Activated CD4-positive, alpha-beta T cell treated with anti-CD3 and anti-CD28 coated beads, Interleukin-2, amount 50 U/mL, for 24 hours (primary cell): ENCODE measurements at places on chromosomes 4 and X.

GRCh38 chrX:129695535-129695934 lies 40.8 kb upstream of the APLN start:
- DNase-seq, result no peak

GRCh38 chr4:140940589-140940988 lies 184.4 kb upstream of the TBC1D9 start:
- no peak for DNase-seq

GRCh38 chr4:126238013-126238412 lies 923.3 kb downstream of the FAT4 start:
- DNase-seq, result no peak

DNA sequence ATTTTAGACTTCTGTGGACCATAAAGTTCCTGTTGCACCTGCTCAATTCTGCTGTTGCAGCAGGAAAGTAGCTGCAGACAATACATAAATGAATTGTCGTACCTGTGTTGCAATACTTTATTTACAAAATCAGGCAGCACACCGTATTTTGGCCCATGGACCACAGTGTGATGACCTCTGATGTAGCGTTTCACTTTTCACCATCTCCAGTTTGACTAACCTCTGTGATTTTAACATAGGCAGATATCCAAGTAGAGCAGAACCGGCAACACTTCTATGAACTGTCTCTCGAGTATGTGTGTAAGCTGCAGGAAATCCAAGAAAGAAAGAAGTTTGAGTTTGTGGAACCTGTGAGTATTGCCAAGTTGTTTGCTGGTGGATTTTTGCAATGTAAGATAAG lies 132.7 kb downstream of the ARHGAP10 start:
- no peak for DNase-seq

DNA sequence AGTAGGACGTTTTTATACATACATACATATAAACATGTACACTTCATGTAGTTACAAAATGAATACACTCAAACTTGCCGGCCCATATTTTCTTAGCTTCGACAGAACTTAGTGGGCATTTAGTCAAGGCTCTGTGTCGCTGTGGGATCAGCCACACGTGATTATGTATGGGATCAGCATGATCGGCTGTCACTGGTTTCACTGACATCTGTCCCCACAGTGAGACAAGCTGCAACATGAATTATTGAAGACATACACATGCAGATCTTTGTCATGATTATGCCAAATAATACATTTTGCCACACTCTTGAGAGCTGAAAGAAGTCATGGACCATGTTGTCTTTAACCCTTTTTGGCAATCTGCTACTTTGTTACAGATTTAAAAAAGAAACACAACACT lies 38.2 kb upstream of the NAA11 start:
- DNase-seq, result no peak

GRCh38 chr4:4216648-4217047 lies 10.1 kb downstream of the OTOP1 start:
- DNase-seq, result no peak

DNA sequence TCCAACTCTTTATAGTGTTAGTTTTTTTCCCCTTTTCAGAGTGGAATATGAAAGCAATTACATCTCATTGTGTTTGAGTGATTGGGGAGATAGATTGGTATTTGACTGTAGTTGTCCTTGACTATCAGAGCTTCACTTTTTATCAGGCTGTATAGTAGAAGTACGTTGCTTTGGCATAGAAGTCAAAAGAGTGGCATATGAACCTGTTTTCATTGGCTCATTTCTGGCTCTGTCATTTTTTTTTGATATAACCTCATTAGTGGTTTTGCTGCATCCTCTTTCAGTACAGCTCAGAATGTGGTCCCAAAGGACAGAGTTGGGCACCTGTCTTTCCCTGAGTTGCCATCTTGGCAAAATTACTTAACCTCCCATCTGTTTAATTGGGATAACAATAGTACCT lies 1.4 kb downstream of the TMA16 start:
- DNase-seq, result no peak

- DNase-seq, result no peak
Observed at GRCh38 chr4:167232805-167233684, 1.2 kb downstream of the SPOCK3 start.

DNA sequence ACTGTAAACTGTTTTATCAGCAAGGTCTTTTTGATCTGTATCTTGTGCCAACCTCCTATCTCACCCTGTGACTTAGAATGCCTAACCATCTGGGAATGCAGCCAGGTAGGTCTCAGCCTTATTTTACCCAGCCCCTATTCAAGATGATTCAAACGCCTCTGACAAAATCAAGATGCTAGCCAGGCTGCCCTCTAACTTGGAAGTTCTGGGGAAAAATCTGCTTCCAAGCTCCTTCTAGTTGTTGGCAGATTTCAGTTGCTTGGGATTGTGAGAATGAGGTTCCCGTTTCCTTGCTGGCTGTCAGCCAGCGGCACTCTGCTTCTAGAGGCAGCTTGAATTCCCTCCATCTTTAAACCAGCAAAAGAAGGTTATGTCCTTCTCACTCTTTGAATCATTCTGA lies 34.7 kb downstream of the LUZP4 start:
- DNase-seq, result no peak

DNA sequence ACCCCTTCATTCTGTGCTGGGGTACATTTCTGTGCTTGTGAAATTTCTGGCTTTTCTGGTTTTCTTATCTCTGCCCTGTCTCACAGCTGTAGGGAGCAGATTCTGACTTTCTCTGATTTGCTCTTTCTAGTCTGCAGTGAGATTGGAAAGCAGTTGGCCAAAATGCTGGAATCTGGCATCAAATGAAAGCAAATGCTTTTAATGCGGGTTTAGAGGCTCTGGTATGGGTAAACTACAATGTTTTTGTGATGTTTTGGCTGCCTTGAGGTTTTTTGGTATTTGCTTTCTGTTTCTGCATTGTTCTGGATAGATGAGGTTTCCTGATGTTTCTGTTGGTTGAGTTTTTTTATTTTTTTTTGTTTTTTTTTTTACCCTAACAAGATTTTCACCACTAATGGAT lies 23.8 kb downstream of the SMIM20 start:
- DNase-seq, result no peak
